ENCODE measurements at places on chromosomes 16 and 17.

GRCh38 chr16:30620169-30620568 lies 10.0 kb upstream of the ZNF689 start:
- no peak for DNase-seq

DNA sequence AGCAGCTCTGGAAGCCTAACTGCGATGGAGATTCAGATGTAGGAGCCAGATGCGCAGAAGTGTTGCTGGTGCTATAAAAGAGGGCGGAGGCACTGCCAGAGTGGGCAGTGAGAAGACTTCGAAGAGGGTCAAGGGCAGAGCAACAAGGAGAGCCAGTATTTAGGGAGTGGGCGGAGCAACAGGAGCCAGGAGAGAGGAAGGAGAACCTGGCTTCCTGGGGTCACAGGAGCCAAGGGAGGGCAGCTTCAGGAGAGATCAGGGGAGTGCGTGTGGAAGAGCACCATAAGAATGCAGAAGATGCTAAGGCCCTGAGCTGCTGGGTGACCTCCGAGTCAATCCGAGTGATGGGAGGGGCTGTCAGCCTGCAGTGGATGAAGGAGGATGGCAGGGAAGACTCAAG lies 14.4 kb upstream of the MRPS23 start:
- DNase-seq = no peak

GRCh38 chr17:32542186-32542585 lies 55.4 kb downstream of the CDK5R1 start:
- DNase-seq = no peak

DNA sequence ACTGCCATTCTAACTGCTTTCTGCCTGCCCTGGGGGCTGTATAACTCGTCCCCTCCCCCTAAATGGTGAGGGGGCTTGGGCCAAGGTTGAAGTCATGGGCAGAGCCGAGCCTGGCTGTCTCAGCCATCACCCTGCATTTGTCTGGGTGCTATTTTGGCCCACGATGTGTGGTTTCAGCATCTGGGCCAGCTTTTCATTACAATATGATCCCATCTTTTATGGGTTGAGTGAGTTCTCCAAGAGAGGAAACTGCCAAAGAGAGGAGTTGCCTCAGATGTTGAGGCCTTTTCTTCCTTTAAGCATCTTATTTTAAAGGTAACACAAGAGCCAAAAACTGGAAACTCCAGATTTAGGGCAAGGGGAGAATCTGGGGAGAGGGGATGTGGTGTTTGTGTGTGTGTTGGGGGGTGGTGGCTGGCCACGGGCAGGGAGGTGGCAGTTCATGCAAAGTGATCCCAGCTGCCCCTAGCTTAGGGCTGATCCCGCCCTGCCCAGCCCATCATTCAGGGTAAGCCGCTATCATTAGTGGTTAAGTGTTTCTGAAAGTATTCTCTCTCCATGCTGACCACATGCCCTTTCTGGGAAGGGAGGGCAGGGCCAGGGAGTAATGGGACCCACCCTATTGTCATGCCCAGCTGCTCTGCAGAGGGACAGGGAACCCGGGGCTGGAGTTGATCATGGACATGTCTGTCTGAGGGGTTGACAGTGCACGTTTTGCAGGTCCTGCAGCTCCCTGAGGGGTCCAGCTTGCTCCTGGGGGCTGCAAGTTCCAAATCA lies 83.2 kb upstream of the CLEC18A start:
- DNase-seq = no peak

DNA sequence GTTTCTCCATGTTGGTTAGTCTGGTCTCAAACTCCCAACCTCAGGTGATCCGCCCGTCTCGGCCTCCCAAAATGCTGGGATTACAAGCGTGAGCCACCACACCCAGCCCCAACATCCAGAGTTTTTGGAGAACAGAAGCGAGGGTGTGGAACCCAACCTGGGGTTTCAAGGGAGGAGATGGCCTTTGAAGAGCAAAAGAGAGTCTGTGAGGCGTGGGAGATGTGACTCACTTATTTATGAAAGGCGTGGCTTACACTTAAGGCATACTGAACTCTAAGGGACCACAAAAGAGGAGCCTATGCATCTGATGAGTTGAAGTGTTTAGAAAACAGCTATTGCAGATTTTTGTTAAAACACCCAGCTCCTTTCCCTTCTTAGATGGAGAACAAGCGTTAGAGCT lies 18.9 kb downstream of the ARSG start:
- DNase-seq = no peak

GRCh38 chr16:68686905-68687304 lies 41.8 kb downstream of the CDH3 start:
- DNase-seq = no peak

DNA sequence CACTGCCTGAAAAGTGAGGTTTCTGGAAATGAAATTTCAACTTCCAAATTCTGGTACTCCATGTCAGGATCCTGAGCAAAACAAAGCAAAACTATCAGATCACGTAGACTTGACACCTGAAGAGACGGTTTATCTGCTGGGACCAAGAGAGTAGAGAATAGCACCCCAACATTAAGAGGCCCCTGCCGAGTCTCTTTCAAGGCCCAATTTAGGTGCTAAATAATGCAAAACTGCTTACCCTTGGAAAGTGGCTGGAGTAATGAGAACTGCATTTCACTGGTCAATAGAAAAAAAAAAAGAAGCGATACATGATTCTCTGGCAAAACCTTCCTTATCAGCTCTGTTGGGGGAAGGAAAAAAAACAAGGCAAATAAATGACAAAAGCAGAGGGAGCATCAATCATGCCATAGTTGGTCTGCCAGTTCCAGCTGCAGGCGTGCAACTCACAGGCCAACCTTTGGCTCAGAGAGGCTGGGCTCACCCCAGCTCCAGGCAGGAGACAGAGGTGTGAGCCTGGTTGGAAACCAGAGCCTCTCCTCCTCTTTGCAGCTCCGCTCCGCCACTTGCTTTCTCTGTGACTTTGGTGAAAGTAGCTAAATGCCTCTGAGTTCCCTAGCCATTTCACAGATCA lies 595.2 kb downstream of the TOX3 start:
- no peak for DNase-seq

GRCh38 chr16:69406780-69407331 lies 17.6 kb upstream of the CYB5B start:
- no peak for DNase-seq

GRCh38 chr17:59267776-59268175 lies 47.5 kb downstream of the GDPD1 start:
- no peak for DNase-seq

DNA sequence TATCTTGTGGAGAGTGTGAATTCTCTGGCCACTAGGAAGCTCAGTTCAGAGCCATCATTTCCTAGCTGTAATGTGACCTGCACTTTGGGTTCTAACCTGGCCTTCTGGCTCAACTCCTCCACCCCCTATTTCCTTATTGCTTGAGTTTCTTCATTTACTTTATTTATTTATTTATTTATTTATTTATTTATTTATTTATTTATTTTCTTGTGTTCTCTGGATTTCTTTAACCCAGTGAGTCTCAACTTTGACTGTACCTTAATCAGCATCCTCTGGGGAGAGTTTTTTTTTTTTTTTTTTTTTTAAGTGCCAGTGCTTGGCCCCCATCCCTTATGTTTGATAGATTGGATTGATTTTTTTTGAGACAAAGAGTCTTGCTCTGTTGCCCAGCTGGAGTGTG lies 18.1 kb downstream of the EPN2 start:
- DNase-seq = no peak

- no peak for DNase-seq
These were observed 31.5 kb upstream of the FBXW10B start for GRCh38 chr17:15650741-15651582.

DNA sequence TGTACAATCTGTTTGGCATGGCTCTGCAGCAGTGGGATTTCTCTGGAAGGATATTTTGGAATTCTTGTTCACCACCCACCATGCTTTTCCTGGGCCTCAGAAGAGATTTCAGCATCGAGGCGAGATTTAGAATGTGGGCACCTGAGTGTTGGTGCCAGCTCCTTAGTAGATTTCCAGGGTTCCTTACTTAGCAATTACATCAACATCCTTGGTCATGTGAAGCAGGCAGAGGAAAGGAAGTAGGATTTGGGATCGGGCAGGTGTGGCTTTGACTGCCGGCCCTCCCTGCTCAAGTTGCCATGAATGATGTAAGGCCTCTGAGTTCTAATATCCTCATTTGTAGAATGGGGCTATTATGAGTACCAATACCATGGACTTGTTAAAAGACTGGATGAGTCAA lies 13.1 kb upstream of the RBFOX1 start:
- no peak for DNase-seq

DNA sequence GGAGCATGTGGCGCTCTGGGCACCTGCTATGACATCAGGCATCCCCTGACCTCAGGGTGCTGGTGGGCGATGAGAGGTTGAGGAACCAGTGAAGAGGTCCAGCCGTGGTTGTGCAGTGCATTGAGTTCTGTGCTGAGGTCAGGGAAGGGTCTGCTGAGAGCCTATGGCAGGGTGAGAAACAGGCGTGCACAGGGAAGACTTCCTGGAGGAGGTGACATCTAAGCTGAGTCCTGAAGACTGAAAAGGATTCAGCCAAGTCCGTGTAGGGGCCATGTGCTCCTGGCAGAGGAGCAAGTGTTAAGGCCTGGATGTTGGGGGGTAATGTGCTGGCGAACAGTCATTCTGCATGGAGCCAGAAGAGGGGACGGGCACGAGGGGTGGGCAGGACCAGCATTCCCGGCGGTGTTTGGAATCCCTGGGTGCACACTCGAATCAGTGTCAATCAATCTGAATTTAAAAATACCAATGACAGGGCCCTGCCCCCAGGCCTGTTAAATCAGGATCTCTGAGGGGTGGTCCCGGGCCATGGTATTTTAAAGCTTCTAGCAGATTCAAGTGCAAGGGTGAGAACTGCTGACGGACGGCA lies 65.8 kb upstream of the CIBAR2 start:
- no peak for DNase-seq

GRCh38 chr17:16926061-16926511 lies 45.8 kb downstream of the TNFRSF13B start:
- DNase-seq = no peak

- DNase-seq = no peak
These were observed 8.0 kb upstream of the CPPED1 start for GRCh38 chr16:12811441-12812383.

DNA sequence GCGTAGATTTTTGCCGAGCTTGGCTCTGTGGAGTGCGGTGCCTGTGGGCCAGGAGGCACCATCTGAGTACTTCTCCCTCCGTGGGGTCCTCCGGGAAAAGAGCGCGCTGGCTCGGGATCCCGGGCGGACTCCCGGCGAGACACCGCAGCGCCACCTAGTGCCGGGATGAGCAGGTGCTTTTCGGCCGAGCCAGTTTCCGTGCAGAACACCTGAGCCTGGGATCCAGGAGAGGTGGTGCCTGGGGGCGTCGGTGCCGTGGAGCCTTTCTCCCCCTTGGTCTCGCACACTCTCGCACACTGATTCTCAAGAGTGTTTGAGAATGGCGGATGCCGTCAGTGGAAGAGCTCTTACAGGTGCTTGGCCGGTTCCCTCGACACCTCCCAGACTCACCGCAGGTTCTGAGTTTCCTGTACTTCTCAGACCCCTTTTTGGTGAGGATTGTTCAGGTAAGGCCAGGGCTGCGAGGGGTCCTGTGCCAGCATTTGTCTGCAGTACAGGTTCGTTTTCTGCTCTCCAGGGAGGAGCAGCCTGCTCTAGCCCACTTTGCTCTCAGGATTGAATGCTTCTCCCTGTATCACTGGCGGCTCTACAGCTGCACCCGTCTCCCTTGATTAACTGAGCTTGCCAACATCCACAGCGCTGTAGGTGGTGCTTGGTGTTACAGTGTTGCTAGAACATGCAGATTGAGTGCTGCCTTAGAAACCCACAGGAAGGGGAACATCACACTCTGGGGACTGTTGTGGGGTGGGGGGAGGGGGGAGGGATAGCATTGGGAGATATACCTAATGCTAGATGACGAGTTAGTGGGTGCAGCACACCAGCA lies 23.3 kb downstream of the TBCD start:
- DNase-seq = no peak

GRCh38 chr17:199191-199604 lies 17.7 kb upstream of the DOC2B start:
- no peak for DNase-seq

DNA sequence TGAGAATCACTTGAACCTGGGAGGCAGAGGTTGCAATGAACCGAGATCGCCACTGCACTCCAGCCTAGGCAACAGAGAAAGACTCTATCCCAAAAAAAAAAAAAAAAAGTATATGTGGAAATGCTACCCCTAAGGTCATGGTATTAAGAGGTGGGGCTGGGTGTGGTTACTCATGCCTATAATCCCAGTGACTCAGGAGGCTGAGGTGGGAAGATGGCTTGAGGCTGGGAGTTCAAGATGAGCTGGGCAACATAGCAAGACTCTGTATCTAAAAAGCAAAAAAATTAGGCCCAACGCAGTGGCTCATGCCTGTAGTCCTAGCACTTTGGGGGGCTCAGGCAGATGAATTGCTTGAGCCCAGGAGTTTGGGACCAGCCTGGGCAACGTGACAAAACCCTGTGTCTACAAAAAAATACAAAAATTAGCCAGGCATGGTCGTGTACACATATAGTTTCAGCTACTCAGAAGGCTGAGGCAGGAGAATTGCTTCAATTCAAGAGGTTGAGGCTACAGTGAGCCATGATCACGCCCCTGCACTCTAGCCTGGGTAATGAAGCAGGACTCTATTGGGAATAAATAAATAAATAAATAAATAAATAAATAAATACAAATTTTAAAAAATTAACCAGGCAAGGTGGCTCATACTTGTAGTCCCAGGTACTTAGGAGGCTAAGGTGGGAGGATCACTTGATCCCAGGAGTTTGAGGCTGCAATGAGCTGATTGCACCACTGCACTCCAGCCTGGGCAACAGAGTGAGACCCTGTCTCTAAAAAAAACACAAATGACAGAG lies 32.3 kb upstream of the NUFIP2 start:
- DNase-seq = no peak

- no peak for DNase-seq
These were observed 53.1 kb downstream of the CYB5B start for GRCh38 chr16:69477546-69477945.

GRCh38 chr17:67289181-67289876 lies 44.3 kb upstream of the HELZ start:
- peak; percentile 8 for DNase-seq

DNA sequence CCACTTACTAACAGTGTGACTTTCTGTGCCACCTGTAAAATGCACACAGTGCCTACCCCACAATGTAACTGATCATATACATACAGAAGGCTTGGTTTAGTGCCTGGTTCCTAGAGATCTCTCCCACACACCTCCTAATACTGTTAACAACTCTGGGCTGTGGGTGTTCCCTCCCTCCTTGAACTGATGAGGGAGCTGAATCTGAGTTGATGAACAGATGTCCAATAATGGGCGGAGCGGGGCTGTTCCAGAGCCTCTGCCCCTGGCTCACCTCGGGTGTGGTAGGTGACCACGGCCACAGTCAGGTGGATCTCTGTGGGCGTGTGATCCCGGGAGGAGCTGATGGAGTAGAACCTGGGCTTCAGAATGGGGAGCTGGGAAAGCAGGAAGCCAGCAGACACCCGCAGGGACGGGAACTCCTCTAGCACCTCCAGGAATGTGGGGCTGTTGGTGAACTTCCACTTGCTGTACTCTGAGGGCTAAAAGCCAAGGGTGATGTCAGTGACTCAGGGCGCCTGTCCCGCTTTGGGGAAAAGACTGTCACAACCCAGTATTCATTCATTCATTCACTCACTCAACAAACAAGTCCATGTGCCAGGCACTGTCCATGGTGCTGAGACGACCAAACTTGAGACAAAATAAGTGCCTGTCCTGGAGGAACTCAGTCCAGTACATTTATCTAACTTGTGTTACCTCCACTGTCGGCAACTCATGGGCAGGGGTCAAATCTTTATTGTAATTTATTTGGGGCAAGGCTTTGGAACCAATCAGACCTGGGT lies 37.6 kb downstream of the NOS2 start:
- no peak for DNase-seq

- DNase-seq = no peak
These were observed 7.5 kb downstream of the SLC6A4 start for GRCh38 chr17:30228011-30228410.

- no peak for DNase-seq
These were observed 37.8 kb downstream of the LITAFD start for GRCh38 chr16:8919934-8920462.
